Stomach (tissue), 19 donors: ENCODE measurements at places on chromosomes 5 and 9. TPM values are rescaled to one million over a fixed set of nuclear protein-coding genes. Genes with fewer than 3 reads are reported as not detected.
A peak's percentile ranks its signal among the peaks of the same experiment; 100 is the strongest.

DNA sequence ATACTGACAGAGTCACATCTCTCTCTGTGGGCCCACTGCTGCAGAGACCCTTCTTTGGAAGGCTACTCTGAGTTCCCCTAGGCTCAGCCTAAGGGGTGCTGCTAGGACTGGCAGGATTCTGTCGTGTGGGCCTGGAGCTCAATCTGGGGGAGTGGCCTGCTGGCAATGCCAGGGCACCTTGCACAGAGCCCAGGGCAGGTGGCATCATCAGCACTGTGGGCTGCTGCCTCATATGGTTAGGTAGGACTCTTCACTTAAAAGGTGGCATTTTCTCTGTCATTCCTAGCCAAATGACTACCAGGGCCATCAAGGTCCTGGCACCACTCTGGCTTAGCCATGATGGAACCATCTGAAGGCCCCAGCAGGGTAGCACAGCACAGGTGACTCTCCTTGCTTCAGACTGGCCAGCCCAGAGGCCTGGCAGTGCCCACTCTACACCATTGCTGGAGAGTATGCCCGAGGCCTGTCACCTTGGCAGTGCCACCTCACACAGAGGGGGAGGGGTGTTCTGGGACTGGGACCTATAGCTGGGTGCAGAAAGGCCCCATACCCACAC, 21.9 kb downstream of the PITX1 start:
- H3K36me3 ChIP-seq = no peaks in the 10 kb centered on the region
- no peaks in the 10 kb centered on the region for H3K27me3 ChIP-seq
- DNase-seq = no peak
- H3K27ac ChIP-seq = no peak overlapping the region

PCDHGC5 gene
- total RNA-seq = 2.0 TPM

- no peaks in the 10 kb centered on the region for H3K27me3 ChIP-seq
- peaks cover 2% of the 10 kb centered on the region for H3K36me3 ChIP-seq
- no peak overlapping the region for H3K4me3 ChIP-seq
- H3K27ac ChIP-seq = no peak overlapping the region
- no peak for DNase-seq
These were observed 88.6 kb upstream of the RASGRF2 start for GRCh38 chr5:80871541-80871961.

- no peaks in the 10 kb centered on the region for H3K36me3 ChIP-seq
- DNase-seq = peak; percentile 88
- H3K27ac ChIP-seq = no peak within 1 kb of the TSS
- peaks cover 46% of the 10 kb centered on the region for H3K4me1 ChIP-seq
These were observed at the start of gene RORB for GRCh38 chr9:74496819-74497747. TSS of gene RORB (plus strand) at chr9:74497335. CDS start at chr9:74497977, 642 bp downstream.

CCNB1 gene
- 31.3 TPM for total RNA-seq

ROR2 gene
- total RNA-seq = 21.4 TPM

GRCh38 chr5:137689306-137689705, 46.6 kb downstream of the KLHL3 start:
- H3K4me3 ChIP-seq = no peak overlapping the region
- H3K4me1 ChIP-seq = no peaks in the 10 kb centered on the region
- no peaks in the 10 kb centered on the region for H3K27me3 ChIP-seq
- DNase-seq = no peak
- H3K36me3 ChIP-seq = peaks cover 16% of the 10 kb centered on the region
